GM04504 (cell line): ENCODE measurements at places on chromosomes 1 and 21.

GRCh38 chr1:24351247-24351646, 32.1 kb downstream of the GRHL3 start:
- no peak for DNase-seq

GRCh38 chr1:67439277-67440029, 9.3 kb upstream of the SERBP1 start:
- DNase-seq = no peak

DNA sequence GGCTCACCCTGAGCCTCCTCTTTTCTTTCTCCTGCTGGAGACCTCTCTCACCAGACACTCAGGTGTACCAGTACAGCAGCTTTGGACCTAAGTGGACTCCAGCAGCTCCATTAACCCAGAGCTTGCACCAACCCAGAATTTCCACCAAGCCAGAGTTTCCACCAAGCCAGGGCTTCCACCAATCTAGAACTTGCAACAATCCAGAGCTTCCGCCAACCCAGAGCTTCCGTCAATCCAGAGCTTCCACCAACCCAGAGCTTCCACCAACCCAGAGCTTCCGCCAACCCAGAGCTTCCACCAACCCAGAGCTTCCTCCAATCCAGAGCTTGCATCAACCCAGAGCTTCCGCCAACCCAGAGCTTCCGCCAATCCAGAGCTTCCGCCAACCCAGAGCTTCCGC, 23.2 kb downstream of the CRYAA start:
- DNase-seq = no peak

- no peak for DNase-seq
These were observed 34.2 kb downstream of the CAMK1G start for GRCh38 chr1:209617755-209618154.

DNA sequence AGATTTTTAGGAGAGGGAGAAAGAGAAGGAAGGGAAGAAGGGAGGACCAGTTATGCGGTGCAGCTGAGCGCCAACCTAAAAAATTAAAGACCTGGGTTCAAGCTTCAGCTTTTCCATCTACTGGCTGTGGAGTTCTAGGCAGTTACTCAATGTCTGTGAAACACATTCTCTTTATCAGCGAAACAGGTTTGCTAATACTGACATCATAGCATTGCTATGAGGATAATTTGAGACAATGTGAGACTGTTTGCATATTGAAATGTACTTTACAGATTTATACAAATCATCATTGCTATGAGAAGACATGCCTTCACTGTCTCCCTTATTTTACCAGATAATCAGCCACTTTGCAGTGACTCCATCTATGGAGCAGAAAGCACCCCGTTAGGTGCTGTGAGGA, 222.9 kb upstream of the SGIP1 start:
- DNase-seq = no peak
